ENCODE measurements at places on chromosomes 5 and 9. TPM values are rescaled to one million over a fixed set of nuclear protein-coding genes. Genes with fewer than 3 reads are reported as not detected.

Gene EXD3
- total RNA-seq, result 12.9 TPM

Gene MVB12B
- 21.9 TPM for total RNA-seq

Gene SMIM33
- 0.87 TPM for total RNA-seq

Gene MEIKIN
- not detected for total RNA-seq

Gene IL33
- 25.9 TPM for total RNA-seq

Gene ACTBL2
- total RNA-seq, result not detected

Gene C5
- 7.6 TPM for total RNA-seq

Gene ZNF189
- 25.7 TPM for total RNA-seq

Gene TMEM215
- not detected for total RNA-seq

Gene SLU7
- total RNA-seq, result 50.3 TPM

Gene NPR3
- not detected for total RNA-seq

Gene LPAR1
- total RNA-seq, result 15.9 TPM

Gene GBA2
- total RNA-seq, result 74.4 TPM

Gene MCIDAS
- not detected for total RNA-seq

Gene SH3RF2
- 45.9 TPM for total RNA-seq

Gene SREK1
- total RNA-seq, result 181 TPM

- DNase-seq, result peak; percentile 65
These were observed 7.9 kb upstream of the FIBCD1 start for GRCh38 chr9:130946766-130947617.

- no peak for DNase-seq
These were observed 578.4 kb downstream of the CCDC171 start for GRCh38 chr9:16131264-16131663.

DNA sequence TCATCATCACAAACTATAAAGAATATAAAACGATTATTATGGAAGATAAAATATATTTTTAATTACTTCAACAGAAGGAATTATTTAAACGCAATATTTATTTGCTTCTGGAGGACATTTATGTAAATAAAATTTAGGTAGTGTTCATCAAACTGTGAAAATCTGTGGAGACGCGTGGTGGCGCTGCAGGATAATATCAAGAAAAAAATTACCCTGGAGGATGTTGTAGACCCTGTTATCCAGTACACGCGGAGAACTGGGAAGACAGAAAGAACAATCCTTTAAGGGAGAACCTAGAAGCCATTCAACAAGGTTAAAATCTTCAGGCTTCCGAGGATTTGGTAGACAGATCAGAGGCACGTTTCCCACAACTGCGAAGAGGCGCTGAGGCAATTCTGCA lies at the start of gene PCDHB12:
Gene PCDHB12 (plus strand): TSS at position 242 of the 400 bp plus-strand sequence. CDS start 189 bp downstream, outside the sequence.
- DNase-seq, result no peak

DNA sequence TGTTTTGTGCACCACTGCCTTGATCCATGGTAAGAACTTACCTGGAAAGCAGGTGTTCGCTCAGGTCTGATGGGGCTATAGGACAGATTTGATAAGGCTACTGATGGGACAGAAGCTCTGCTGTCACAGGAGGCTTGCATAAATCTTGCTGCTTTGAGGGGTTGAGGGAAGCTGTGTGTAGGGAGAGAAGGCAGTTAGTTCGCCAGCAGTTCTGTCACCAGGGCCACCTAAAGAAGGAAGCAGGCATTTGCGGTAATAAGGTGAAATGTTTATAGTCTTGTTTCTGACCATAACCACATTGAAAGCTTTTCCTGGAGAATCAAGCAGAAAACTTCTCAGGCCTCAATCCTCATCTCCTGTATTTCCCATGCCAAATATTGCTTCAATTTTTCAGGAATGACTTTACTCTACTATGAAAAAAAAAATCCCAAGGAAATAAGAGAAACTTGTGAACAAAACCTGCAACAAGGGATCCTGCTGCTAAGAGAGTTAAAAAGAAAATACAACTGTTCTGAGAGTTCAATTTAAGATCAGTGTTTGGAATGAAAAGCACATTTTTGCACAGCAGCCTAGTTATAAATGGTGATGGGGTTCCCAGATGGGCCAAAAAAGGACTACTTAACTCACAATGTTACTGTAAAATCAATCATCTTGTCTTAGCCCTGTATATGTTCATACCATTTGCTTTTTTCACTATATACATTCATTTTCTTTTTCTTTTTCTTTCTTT lies 122.0 kb upstream of the RANBP3L start:
- peak; percentile 23 for DNase-seq

GRCh38 chr5:168273056-168273980 lies 18.1 kb upstream of the WWC1 start:
- no peak for DNase-seq

DNA sequence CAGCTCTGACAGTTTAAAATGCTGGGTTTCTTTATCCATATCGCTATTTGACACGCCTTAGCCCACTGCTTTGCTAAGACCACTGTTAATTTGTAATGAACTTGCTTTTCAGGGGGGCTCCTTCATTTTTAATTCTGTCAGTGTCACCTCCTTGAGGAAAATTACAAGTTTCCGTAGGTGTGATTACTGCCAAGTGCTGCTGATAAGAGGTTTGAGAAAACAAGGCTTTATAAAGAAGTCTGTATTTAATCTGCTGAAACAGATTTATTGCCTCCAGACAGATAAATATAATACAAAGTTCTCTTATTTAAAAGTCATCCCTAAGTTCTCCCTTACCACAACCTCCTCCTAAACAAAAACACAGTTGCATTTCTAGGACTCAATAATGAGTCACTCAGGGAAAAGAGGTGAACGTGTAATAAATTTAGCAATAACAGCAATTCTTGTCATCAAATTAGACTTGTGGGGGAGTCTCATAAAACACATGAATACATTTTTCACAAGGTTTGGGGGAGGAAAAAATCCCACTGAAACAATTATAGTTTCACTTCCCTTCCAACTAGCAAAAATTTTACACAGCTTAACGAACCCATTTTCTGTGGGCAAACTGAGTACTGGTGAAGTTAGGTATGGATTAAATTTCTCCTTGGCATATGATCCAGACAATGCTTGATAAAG lies 72.8 kb downstream of the MAPKAP1 start:
- no peak for DNase-seq

DNA sequence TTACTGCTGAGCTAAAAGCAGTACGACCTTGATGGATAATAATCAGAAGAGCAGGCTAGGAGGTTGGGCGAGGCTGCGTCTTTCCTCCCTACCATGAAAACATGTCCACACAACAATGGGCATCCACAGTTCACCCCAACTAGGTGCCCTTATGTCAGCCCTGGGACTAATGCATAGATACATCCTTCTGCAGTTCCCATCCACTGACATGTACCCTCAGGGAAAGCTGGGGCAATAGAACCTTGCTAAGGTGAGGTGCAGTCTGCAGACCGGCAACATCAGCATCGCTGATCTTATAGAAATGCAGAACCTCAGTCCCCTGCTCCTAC lies 697 bp upstream of the PRUNE2 start:
- DNase-seq, result no peak

GRCh38 chr9:110691002-110691549 lies 22.5 kb downstream of the MUSK start:
- DNase-seq, result no peak

DNA sequence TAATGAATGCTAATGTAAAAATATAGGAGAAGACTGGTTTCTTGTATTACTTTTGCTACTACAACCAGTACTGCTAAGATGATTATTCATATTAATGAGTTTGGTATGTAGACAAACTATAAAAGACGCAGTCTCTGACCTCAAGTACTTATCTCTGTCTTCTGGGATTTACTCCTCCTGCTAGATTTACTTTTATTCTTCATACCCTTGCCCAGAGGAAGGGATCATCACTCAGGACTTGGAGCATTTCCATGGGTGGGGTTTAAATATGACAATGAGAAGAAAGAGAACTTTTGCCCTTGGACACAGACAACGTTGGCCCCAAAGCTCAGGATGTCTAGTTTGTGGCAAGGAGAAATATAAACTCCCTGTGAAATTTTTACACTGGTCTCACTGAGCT lies 126.1 kb downstream of the BNC2 start:
- peak; percentile 34 for DNase-seq

DNA sequence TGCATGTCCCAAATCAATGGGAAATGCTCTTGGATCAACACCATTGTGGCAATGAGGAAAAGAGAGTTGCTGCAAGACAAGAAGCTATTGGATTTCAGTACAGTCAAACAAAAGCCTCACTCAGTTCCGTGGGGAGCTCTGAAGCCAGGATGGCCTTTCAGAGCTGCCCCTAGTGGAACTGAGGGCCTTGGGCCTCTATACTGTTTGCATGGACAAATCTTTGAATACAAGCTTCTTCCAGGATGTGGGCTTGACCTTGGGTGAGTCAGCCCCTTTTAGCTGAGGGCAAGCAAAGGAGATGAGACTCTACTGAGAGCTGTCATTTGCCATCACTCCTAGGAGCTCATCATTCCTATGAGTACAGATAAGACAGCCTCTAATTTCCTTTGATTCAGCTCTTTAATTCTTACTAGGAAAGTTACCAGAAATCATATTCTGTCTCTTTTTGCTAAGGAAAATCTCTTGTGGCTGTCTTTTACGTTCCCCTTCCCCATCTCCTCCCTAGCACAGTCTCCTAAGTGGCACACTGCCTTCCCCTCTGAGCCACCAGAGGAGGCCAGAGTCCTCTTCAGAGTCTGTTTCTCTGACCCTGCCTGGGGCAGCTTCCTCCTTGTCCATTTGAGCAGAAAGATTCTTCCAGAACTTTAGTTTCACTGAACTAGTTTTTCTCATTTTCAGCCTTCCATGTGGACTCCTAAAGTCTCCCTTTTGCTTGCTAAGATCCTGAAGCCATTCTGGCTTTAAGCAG lies 168.8 kb upstream of the POC5 start:
- DNase-seq, result peak; percentile 30

DNA sequence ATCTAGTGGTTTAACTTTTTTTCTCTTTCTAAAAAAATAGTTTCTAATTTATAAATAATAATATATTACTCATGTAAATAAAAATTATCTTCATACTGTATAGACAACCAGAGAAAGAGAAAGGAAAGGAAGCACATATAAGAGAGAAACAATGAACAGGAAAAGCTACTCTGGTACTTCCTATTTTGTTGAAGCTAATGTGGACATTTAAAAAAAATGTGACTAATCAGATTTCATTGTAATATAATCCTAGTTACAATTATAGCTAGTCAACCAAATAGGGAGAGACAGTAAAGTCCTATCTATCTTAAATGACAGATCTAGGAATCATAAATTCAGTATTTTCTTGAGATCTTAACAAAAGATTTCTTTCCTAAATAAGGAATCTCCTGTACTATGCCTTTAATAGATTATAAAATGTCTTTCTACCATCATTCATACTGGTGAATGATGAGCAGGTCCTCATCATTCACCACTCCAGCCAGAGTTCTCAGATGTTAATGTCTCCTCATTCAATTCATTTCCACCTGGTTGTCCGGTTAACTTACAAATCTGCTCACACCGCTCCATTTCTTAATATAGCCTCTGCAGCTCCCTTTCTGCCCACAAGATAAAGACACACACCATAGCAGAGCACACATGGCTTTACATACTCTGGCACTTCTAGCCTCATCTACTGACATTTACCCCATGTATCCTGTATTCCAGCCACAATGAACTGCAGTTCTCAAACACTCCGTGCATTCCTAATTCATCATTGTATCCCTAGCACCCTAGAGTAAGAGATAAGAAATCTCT lies 30.9 kb downstream of the ZFR start:
- DNase-seq, result no peak

- DNase-seq, result peak; percentile 74
These were observed 110.0 kb downstream of the PSAT1 start for GRCh38 chr9:78406933-78407332.

DNA sequence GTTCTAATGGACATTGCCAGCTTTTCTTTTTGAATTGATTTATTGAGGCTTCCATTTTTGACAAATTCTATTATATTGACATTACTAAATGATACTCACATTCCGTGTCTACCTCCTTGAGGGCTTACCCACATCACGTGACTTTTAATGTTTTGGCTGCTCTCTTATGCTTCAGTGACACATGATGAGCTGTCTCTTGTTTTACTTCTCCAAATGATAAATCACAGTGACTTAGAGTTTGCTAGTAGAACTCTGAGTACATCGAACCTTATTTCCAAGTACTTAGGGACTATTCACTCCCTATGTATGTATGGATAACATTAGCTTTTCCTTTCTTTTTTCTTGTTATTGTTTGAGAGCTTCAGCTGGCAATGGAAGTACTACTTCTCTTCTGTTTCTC lies 169.8 kb upstream of the KCNN2 start:
- no peak for DNase-seq

GRCh38 chr5:145946112-145946861 lies 9.9 kb downstream of the SH3RF2 start:
- DNase-seq, result no peak

DNA sequence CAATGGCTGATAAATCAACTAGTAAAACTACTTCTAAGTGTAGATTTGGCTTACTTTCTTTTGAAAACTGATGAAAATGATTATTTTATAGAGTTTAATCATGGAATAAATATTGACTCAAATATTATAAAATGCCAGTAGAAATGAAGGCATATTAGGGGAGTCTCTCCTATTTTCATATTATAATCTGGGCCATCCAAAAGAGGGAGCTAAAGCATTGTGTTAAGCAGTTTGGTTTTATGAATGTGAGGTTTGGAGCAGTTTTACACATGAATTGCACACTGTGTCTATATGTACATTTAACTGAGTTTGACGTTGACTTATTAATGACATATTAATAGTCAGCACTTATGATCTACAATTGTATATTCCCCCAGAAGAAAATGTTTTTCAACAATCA lies 17.4 kb downstream of the CDH9 start:
- DNase-seq, result no peak

- DNase-seq, result no peak
These were observed 66.9 kb downstream of the DCP2 start for GRCh38 chr5:113043491-113043931.

DNA sequence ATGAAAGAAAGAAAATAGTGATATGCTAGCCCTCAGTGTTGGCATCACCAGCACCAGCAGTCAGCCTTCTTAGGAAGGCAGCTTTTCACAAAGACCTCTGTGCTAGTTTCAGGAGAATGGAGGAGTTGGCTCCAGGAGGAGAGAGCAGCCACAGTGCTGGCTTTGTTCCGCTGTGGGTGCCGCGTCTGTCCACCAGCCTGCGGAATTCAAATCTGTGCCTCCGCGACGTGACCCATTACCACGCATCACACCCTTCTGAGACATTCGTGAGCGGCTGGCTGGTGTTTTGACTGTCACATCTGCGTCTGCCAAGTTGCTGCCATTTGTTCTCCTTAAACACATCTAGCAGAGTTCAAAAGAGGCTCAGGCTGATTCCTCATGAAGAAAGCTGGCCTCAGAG lies 34.4 kb downstream of the SNX18 start:
- no peak for DNase-seq

GRCh38 chr5:146697211-146697610 lies 181.2 kb upstream of the GPR151 start:
- no peak for DNase-seq

- DNase-seq, result no peak
These were observed 108.7 kb downstream of the ZDHHC21 start for GRCh38 chr9:14584571-14584970.

DNA sequence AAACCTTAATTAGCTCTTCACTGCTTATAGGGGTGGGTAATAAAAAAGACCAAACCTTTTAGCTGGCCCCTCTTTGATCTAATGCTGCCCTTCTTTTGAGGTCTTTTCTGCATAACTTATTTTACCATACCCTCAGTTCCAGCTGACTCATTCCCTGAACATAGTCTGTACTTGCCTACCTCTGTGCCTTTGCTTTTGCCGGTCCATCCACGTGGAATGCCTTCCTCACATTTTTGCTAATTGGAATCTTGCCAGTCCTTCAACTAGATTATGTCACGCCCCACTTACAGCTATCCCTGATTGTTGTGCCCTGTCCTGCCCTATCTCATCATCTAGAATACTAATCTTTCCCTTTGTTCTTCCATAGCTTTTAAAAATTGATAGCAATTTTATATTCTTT lies 44.2 kb downstream of the FAF2 start:
- no peak for DNase-seq

GRCh38 chr5:144484124-144484897 lies 313.6 kb downstream of the KCTD16 start:
- no peak for DNase-seq
